D721Med (cell line): ENCODE measurements at places on chromosomes 7 and 10.

- no peak for DNase-seq
Measured at GRCh38 chr7:107463139-107464078, 6.4 kb upstream of the GPR22 start.

DNA sequence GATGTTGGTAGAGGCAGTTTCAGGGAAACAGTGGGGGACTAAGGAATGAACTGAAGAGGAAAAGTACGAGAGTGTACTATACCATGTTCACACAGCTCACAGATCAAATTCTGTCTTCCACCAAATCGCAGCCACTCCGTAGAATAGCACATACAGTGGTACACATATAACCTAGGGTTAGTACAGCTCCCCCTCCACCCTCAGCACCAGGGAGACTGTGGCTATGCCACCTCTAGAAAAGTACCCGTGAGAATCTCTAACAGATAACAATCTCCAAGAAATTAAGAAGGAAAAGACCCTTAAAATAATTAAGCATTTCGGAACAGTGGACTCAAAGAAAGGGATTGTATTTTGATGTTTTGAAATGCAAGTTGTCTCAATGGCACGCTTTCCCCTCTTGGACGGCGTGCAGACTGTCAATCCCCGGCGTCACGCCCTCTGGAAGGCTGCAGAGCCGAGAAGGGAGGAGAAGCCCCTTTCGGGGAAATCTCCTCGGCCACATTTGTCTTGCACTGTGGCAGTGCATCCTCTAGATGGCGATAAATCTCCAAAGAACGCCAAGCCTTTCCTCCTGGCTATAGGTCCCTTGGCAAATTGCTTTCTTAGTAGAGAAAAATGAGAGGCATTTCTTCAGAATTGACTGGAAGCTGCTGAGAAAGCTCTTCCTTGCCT lies 345.0 kb downstream of the REEP3 start:
- peak; percentile 27 for DNase-seq

DNA sequence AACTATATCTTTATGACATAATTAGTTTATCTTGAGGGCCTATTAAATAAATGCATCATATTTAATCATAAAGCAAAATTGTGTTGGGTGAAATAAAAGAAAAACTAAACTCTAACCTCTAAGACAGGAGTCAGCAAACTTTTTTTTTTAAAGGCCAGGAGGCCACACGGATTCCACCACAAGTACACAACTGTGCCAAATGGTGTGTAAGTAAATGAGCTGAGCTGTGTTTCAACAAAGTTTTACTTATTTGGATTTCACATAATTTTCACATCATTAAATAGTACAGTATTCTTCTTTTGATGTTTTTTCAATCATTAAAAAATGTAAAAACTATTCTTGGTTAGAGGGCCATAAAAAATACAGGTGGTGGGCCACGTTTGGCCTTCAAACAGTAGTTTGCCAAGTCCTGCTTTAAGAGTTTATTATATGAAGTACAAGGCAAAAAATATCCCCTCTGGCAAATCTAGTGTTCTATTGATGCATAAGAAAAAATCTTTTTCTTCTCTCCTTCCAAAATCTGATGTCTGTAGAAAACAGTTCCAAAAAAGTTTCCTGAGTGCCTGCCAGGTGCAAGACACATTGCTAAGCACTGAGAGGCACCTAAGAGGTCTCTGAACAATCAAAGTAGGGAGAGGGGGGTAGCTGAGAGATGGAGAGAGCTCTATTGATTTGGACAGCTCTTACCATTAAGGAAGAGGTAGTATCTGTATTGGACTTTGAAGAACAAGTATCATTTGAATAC lies 26.5 kb upstream of the SPOCK2 start:
- DNase-seq: no peak

GRCh38 chr7:115363916-115364315 lies 442.0 kb downstream of the MDFIC start:
- DNase-seq: no peak

DNA sequence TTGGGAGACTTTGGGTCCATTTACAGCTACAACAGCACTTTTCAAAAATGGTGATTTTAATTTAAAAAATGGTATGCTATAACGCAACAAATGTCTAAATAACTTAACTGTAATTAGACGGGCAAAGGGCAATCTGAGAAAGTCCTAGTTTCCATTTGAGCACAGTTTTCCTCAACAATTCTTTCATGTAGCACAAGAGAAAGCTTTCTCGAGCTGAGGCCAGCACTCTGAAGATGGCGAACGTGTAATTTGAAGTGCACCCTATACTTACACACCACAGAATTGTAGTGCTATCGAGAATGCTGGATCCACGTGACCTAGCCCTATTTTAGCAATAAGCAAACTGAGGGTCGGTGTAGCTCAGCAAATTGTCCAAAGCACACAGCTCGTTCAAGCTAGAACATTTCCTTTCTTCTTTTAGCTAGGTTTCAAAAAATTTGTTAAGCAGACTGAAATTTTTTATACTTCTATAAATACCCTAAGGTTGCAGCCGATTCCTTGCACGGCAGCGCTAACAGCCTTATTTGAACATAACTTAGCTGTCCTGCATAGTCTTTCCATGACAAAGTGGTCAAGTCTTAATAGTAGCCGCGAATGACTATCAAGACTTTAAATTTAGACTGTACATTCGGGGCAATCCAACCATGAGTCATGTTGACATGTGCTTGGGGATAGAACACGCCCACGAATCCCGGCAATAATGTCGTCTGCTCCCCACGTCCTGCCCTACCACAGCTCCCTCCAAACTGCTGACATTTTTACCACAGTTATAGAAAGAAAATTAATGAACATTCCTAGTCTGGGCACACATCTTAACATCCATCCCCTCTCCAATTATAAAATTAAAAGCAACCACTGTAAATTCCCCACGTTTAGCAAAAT lies 10.0 kb downstream of the KLF6 start:
- no peak for DNase-seq

DNA sequence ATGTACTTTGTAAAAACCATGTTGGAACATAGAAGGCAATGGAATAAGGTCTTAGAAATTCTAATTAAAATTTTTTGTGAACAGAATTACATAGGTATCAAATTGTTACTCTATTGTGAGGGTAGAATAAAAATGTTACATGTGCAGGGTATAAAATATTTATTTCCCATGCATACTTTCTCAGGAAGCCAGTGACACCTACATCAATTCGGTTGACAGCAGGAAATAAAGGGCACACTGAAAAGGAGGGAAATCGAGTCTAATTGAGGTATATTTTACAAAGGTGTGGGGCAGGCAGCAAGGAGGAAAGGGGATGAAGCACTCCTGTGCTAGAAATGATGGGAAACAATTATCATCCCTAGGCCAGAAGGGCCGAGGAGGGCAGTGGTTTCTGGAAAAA lies 244.9 kb downstream of the C7orf25 start:
- no peak for DNase-seq

DNA sequence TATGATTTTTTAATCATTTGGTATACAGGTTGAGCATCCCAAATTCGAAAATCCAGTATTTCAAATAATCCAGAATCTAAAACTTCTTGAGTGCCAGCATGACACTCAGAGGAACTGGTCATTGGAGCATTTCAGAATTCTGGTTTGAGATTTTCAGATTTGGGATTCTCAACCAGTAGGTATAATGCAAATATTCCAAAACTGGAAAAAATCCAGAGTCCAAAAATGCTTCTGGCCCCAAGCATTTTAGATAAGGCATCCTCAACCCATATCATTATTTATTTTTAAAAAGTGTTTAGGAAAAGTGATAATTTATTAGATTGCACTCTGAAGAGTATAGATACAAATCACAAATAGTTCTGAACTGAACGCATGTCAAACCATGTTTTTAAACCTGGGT lies 120.7 kb downstream of the VPS50 start:
- DNase-seq: no peak

- DNase-seq: no peak
Measured at GRCh38 chr7:122813845-122814244, 72.4 kb downstream of the CADPS2 start.

- DNase-seq: no peak
Measured at GRCh38 chr7:151851145-151851751, 25.7 kb downstream of the PRKAG2 start.

- no peak for DNase-seq
Measured at GRCh38 chr10:132723330-132723970, 62.5 kb downstream of the NKX6-2 start.

DNA sequence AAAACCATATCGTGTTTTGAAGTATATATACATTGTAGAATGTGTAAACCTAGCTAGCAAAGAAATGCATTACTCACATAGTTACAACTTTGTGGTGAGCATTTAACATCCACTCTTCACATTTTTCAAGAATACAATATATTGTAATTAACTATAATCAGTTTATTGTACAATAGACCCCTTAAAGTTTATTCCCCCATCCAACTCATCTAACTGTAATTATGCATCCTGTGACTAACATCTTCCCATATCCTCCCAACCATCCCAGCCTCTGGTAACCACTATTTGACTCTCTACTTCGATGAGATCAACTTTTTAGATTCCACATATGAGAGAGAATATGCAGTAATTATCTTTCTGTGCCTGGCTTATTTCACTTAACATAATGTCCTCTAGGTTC lies 526.4 kb downstream of the KIF20B start:
- DNase-seq: no peak

GRCh38 chr10:99815621-99816020 lies 33.2 kb downstream of the ABCC2 start:
- DNase-seq: no peak

DNA sequence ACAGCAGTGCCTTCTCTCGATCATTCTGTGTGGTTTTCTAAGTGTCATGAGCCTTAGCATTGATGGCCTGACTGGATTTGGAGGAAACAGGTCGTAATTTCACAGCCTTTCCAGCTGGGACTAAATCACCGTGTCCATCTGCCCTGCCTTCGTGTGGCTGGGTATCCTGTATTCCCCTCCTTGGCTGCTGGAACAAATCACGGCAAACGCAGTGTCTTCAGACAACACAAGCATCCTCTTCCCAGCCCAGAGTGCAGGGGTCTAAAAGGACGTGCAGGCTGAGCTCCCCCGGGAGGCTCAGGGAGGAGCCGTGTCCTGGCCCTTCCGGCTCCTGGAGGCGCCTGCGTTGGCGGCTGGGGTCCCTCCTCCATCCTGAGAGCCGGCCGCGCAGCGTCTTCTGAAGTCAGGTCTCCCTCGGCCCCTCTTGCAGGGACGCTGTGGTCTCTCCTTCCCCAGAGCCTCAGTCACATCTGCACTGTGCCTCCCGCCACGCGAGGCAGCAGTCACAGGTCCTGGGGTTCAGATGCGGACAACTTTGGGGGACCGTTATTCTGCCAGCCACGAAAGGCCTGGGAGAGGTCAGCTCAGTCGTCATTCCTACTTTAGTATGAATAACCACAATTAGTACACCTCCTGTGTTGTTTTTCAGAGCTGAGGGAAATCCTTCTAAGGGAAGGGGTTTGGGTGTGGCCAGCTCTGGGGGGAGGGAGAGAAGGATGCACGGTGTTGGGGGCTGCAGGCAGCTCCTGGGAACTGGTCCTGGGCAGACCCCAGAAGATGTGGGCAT lies 41.1 kb downstream of the FAM20C start:
- no peak for DNase-seq

DNA sequence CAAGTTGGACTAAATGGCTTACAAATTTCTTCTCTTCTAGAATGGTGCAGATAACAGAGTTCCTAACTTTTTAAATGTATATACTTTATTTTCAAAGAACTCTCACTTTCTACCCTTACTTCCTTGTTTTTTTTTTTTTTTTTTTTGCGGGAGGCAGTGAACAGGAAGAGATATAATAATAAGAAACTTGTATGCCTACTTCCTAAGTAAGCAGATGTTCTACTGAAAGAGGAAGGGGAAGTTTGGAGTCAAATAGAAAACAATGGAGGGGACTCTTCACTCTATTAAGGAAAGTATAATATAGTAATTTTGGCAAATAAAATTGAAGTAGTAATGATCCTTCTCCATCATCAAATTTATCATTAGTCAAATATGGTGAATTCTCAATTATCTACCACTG lies 754.0 kb downstream of the KCNMA1 start:
- DNase-seq: no peak

DNA sequence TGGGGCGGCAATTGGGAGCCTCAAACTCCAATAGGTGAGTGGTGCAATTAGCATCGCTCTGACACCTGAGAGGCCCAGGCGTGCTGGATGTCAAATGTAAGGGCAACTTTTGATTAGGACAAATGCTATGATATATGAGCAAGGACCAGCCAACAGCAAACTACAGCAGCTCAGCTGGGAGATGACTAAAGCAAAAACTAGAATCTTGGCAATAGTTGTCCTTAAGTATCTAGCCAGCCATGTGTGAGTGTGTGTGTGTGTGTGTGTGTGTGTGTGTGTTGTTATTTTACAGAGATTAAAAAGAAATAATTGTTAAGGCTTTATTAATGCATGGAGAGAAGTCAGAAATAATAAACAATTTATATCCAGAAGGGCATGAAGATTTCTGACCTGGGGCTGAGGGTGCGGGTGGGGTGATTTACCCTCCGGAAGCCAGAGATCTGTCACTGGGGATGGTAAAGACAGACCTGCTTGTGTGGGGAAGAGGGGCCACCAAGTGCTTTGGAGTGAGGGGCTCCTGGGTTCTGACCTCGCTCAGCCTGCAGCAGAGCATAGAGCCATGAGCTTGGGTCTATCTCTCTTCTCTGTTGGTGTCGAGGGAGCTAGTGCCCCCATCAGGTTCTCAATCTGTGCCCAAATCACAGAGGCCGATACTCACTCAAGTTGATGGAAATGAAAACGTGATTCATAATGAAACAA lies 77.3 kb downstream of the EMX2 start:
- no peak for DNase-seq

GRCh38 chr10:93068411-93069244 lies 5.1 kb upstream of the CYP26A1 start:
- DNase-seq: no peak

- DNase-seq: no peak
Measured at GRCh38 chr10:50885097-50885859, at the start of gene A1CF. Gene A1CF, minus strand, starts transcription at chr10:50885627. Its CDS starts 25,687 bp downstream, at chr10:50859940.

GRCh38 chr10:79468015-79468560 lies 22.7 kb upstream of the ZCCHC24 start:
- no peak for DNase-seq

DNA sequence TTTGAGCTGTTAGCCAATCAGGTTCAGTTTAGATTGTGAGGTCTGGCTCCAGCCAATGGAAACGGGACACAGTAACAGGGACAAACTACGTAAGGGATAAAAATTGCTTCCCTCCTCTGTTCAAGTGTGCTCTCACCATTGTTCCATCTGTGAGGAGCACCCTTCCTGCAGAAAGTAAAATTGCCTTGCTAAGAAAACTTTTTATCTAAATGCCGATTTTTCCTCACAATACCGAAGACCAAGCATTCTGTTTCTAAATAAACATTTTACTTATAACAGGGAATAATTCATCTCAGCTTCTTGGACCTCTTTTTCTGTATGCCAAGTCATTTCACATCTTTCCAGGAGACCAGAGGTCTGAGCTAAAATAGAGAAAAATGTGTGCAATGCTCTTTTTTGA lies 59.6 kb upstream of the ZRANB1 start:
- DNase-seq: no peak

- no peak for DNase-seq
Measured at GRCh38 chr10:29957907-29958331, 101.5 kb downstream of the JCAD start.
